Activated CD8-positive, alpha-beta T cell treated with anti-CD3 and anti-CD28 coated beads for 36 hours (primary cell): ENCODE measurements at places on chromosomes 11 and 22. TPM values are rescaled to one million over a fixed set of nuclear protein-coding genes. Genes with fewer than 3 reads are reported as not detected.

Gene PIWIL4
- total RNA-seq = 0.50 TPM

Gene NEFH
- 8.6 TPM for total RNA-seq

Gene CLCF1
- total RNA-seq = 0.81 TPM

Gene SERHL2
- 1.1 TPM for total RNA-seq

DNA sequence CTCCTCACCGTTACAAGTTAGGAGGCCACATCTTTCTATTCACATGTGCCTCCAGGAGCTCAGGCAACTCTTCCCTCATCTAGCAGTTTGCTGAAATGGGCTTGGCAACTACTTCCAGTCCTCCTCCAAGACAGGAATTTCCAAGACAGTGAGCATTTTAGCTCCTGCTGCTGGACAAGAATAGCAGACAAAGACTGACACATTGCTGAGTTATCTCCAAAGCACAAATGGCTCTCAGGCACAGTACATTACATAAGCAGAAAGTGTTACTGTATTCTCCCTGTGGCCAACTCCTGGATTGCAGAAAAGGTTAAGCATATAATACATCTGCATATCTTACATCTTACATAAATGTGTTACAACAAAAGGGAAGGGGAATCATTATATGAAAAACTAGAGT is 83.2 kb upstream of the POU2AF2 start:
- DNase-seq = no peak
